ENCODE measurements at places on chromosomes 2 and 18. TPM values are rescaled to one million over a fixed set of nuclear protein-coding genes. Genes with fewer than 3 reads are reported as not detected.

DNA sequence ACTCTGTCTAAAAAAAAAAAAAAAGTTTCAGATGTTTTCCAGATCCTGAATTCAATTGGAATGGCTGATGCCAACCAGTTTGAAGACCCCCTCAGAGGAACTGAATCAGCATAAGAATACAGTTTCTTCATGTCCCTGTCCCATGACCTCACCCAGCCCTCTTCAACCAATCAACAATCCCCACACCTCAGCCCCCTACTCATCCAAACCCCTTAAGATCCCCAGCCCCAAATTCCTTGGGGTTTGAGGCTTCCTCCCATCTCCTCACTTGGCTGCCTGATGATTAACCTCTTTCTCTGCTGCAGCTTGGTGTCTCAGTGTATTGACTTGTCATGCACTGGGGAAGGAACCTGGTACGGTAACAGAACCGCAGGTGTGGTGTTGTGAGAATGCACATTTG, 97.6 kb upstream of the CABLES1 start:
- DNase-seq = no peak

- no peak for DNase-seq
These were observed 67.6 kb upstream of the PXDN start for GRCh38 chr2:1811971-1812350.

GRCh38 chr2:28901202-28901601, 6.7 kb downstream of the WDR43 start:
- DNase-seq = no peak

Gene RBFA
- 48.5 TPM for total RNA-seq

Gene MYO3B
- total RNA-seq = 0.57 TPM

Gene GAL3ST2
- total RNA-seq = 0.51 TPM

Measured in activated T-helper 1 cell treated with anti-CD3 and anti-CD28 coated beads, Interleukin-12 subunit alpha, Interleukin-12 subunit beta, Interleukin-2, Interleukin-4 antibody, amounts not matched to agents 30 ng/mL and 10 ng/mL and 1 ng/mL, durations not matched to agents 14 hours and 24 hours and 36 hours (primary cell).